ENCODE measurements at places on chromosomes 5 and 9. TPM values are rescaled to one million over a fixed set of nuclear protein-coding genes. Genes with fewer than 3 reads are reported as not detected.

ASPN gene
- not detected for total RNA-seq

PKD2L2 gene
- not detected for total RNA-seq

MARCOL gene
- total RNA-seq: not detected

ANXA1 gene
- 1,524 TPM for total RNA-seq

ECM2 gene
- total RNA-seq: 0.21 TPM

GEMIN5 gene
- total RNA-seq: 23.3 TPM
